ENCODE measurements at places on chromosomes 13 and 19. TPM values are rescaled to one million over a fixed set of nuclear protein-coding genes. Genes with fewer than 3 reads are reported as not detected.

DCLK1 gene
- not detected for polyA plus RNA-seq

ATP7B gene
- not detected for polyA plus RNA-seq

GRCh38 chr19:45632468-45633196, 6.6 kb downstream of the EML2 start:
- no peak overlapping the region for H3K4me3 ChIP-seq
- H3K4me1 ChIP-seq: no peaks in the 10 kb centered on the region
- DNase-seq: no peak
- no peaks in the 10 kb centered on the region for H3K27me3 ChIP-seq
- H3K27ac ChIP-seq: peak overlapping the region; percentile 21

GRCh38 chr13:26707122-26708006, 53.2 kb downstream of the GPR12 start:
- peaks cover 16% of the 10 kb centered on the region for H3K27me3 ChIP-seq
- H3K4me3 ChIP-seq: no peak overlapping the region
- no peaks in the 10 kb centered on the region for H3K36me3 ChIP-seq
- no peaks in the 10 kb centered on the region for H3K4me1 ChIP-seq
- no peak overlapping the region for H3K27ac ChIP-seq
- DNase-seq: peak; percentile 16

Measured in naive B cell (primary cell).